ENCODE measurements at places on chromosomes 16 and 17.

GRCh38 chr17:79630126-79630525 is 19.3 kb upstream of the RBFOX3 start:
- no peak for DNase-seq

DNA sequence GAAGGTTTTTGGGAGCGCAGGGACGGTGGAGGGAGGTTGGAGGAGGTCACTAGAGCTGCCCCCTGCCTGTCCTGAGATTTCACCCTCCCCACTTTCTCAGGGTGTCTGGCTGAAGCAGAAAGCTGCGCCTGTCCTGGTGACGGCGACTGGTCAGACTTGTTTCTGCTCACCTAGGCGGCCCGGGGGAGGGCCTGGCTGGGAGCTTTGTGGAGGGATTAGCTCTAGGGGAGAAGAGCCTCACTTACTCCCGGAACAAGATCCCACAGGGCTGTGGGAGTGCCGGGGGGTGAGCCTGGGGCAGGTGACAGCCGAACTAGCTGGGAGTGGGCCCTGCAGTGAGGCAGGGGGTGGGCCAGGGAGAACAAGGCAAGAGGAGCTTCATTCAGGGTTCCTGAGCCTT is 11.5 kb downstream of the NHERF1 start:
- DNase-seq, result no peak

GRCh38 chr16:11681976-11682654 is 13.9 kb downstream of the SNN start:
- DNase-seq, result no peak

DNA sequence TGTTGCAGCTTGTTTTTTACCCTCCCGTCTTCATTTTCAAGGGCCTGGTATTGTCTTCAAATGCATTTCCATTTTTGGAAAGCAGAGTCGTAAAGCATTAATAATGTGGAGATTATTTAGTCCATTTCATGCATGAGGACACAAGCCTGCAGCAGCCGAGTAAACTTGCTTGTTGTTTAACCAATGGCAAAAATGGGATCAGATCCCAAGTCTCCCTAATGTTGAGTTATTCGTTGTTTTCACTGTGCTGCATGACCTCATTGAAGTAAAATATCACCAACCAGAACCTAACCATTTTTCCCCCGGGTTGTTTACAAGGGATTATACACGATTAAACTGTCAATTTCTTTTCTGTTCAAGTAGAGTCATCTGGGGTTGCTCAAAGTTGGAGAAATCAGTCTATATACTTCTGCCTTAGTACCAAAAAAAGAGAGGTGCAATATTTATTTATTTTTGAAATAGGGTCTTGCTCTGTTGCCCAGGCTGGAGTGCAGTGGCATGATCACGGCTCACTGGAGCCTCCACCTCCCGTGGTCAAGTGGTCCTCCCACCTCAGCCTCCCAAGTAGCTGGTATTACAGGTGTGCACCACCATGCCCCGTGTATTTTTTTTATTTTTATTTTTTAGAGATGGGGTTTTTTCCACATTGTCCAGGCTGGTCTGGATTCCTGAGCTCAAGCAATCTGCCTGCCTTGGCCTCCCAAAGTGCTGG is 12.4 kb downstream of the AMZ2 start:
- no peak for DNase-seq

- DNase-seq, result no peak
Measured at GRCh38 chr17:34726536-34727384, 147.4 kb downstream of the TMEM132E start.

DNA sequence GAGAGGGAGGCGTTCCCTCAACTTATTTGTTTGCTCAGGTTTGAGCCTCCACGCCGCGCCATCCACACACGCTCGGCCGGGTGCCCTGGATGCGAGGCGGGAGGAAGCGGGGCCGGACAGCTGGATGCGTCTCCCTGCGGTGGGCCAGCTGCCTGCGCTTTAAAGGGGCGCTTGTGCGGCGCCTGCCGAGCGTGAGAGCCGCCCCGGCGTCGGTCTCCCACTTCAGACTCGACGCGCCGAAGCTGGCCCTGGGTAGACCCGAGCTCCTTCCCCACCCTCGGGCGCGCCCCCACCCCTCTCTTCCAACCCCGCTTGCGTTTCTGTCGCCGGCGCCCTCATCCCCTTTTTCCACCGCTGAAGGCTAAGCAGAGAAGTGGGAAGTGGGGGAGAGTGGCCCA is 527 bp upstream of the CHAD start:
- no peak for DNase-seq

DNA sequence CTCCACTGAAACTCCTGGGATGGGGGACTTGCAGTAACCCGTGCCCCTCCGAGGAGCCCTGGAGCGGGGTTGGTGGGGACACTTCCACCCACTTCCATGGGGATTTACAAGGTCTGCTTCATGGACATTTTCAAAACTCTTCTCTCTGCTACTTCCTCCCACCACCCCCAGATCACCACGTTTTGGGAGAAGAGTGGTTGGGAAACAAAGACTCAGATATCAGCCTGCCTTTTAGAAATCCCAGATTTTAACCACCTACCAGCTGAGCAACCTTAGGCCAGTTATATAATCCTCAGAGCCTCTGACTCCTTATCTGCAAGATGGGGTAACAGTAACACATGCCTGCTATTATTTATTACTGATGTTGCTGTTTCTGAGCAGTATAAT is 184.8 kb downstream of the CCDC182 start:
- DNase-seq, result no peak

All from stimulated activated CD4-positive, alpha-beta T cell treated with anti-CD3 and anti-CD28 coated beads, Interleukin-1b, Interleukin-23, amount 100 ng/mL, for 1 hour (primary cell).